ENCODE measurements at places on chromosomes 16 and 17. TPM values are rescaled to one million over a fixed set of nuclear protein-coding genes. Genes with fewer than 3 reads are reported as not detected.

RGS11 gene
- not detected for total RNA-seq

LPO gene
- not detected for total RNA-seq

DNA sequence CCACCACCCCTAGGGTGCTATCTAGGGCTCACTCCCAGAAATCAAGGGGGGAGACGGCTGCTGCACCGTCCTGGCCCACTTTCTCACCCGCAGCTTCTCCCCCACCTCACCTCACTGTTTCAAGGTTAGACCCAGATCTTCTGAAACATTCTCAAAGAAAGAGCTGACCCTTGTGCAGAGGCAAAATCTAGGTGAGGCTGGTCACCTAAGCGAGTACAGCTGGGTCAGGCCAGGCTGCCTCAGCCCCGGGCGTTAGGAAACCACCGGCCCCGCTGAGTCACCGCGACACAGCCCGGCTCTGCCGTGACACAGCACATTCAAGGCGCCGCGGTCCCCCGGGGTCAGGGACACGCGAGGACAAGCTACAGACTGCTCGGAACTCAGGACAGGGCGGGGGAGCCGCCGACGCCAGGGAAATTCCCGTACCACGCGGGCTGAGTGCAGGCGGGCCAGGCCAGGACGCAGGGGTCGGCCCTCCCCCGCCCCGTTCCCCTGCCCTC, 27.1 kb downstream of the GNPTG start:
- no peaks in the 10 kb centered on the region for H3K36me3 ChIP-seq
- peak overlapping the region; percentile 42 for H3K4me3 ChIP-seq
- H3K4me1 ChIP-seq, result peaks cover 18% of the 10 kb centered on the region
- peak overlapping the region; percentile 93 for H3K27ac ChIP-seq
- no peaks in the 10 kb centered on the region for H3K27me3 ChIP-seq

KREMEN2 gene
- total RNA-seq, result not detected

C17orf50 gene
- not detected for total RNA-seq

- DNase-seq, result no peak
- H3K4me3 ChIP-seq, result no peak overlapping the region
- no peaks in the 10 kb centered on the region for H3K36me3 ChIP-seq
- H3K27me3 ChIP-seq, result no peaks in the 10 kb centered on the region
- peaks cover 31% of the 10 kb centered on the region for H3K4me1 ChIP-seq
Measured at GRCh38 chr17:64158831-64159590, 29.1 kb upstream of the ERN1 start.

DNA sequence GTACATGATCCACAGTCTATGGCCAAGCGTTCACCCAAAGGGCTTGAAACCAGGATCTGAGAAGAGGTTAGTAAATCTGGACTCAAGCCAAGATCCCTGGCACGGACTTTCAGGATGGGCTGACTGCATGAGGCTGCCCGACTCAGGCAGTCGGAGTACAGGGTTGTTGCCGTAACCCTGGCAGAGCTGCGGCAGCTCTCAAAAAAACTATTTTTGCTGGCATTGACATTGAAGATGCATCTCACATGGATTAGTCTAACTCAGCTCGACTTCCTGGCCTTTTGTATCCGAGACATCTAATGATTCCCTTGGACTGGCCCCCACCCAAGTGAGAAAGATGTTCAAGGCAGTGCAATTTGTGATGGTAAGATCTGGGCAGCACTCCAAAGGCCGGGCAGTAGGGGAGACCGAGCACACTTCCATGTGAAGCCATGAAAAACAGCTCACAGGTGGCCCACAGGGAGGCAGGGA, 6.2 kb downstream of the SLC47A1 start:
- peaks cover 76% of the 10 kb centered on the region for H3K4me1 ChIP-seq
- peak overlapping the region; percentile 91 for H3K27ac ChIP-seq
- H3K4me3 ChIP-seq, result no peak overlapping the region
- H3K27me3 ChIP-seq, result no peaks in the 10 kb centered on the region

C16orf89 gene
- 0.25 TPM for total RNA-seq

- H3K4me1 ChIP-seq, result no peaks in the 10 kb centered on the region
- DNase-seq, result no peak
- H3K4me3 ChIP-seq, result no peak overlapping the region
- H3K27ac ChIP-seq, result no peak overlapping the region
- no peaks in the 10 kb centered on the region for H3K36me3 ChIP-seq
Measured at GRCh38 chr17:48499248-48499647, 31.6 kb downstream of the HOXB1 start.

KRTAP2-4 gene
- not detected for total RNA-seq

TMC6 gene
- total RNA-seq, result 61.9 TPM

KRT25 gene
- total RNA-seq, result not detected

GAS7 gene
- total RNA-seq, result 6.1 TPM

DNA sequence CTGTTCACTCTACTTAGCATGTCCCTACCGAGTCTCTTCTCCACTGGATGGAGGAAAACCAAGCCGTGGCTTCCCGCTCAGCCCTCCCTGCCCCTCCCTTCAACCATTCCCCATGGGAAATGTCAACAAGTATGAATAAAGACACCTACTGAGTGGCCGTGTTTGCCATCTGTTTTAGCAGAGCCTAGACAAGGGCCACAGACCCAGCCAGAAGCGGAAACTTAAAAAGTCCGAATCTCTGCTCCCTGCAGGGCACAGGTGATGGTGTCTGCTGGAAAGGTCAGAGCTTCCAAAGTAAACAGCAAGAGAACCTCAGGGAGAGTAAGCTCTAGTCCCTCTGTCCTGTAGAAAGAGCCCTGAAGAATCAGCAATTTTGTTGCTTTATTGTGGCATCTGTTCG, 2.8 kb upstream of the LPCAT2 start:
- DNase-seq, result no peak
- no peaks in the 10 kb centered on the region for H3K36me3 ChIP-seq
- peaks cover 19% of the 10 kb centered on the region for H3K4me1 ChIP-seq
- no peak overlapping the region for H3K4me3 ChIP-seq
- no peak overlapping the region for H3K27ac ChIP-seq
- H3K27me3 ChIP-seq, result no peaks in the 10 kb centered on the region

GRCh38 chr17:47945529-47946508, 4.4 kb downstream of the PNPO start:
- peak overlapping the region; percentile 59 for H3K27ac ChIP-seq
- DNase-seq, result no peak
- no peaks in the 10 kb centered on the region for H3K27me3 ChIP-seq
- H3K36me3 ChIP-seq, result peaks cover 3% of the 10 kb centered on the region

GRB7 gene
- total RNA-seq, result 3.0 TPM

NSRP1 gene
- 11.4 TPM for total RNA-seq

KCTD11 gene
- total RNA-seq, result 2.0 TPM

DNA sequence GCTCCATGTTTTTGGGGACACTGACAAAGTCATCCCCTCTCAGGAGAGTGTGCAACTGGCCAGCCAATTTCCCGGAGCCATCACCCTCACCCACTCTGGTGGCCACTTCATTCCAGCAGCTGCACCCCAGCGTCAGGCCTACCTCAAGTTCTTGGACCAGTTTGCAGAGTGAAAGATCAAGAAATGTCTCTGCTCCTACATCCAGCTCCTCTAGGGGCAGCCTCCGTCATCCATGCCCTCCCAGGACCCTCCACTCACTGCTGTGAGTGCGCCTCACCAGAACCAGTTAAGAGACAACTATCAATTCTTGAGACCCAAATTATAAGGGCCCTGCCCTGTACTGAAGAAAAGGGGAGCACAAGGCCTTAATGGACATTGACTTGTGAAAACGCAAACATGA, 1.1 kb downstream of the OVCA2 start:
- no peaks in the 10 kb centered on the region for H3K36me3 ChIP-seq
- peaks cover 5% of the 10 kb centered on the region for H3K4me1 ChIP-seq
- DNase-seq, result no peak
- H3K27me3 ChIP-seq, result no peaks in the 10 kb centered on the region
- no peak overlapping the region for H3K27ac ChIP-seq
- no peak overlapping the region for H3K4me3 ChIP-seq

GRCh38 chr16:20734782-20735181, 6.8 kb downstream of the THUMPD1 start:
- no peak overlapping the region for H3K27ac ChIP-seq
- peaks cover 33% of the 10 kb centered on the region for H3K36me3 ChIP-seq
- no peaks in the 10 kb centered on the region for H3K4me1 ChIP-seq
- H3K27me3 ChIP-seq, result no peaks in the 10 kb centered on the region

GRCh38 chr17:79795795-79796443, 958 bp downstream of the CBX8 start:
- H3K4me1 ChIP-seq, result peaks cover 14% of the 10 kb centered on the region
- H3K4me3 ChIP-seq, result peak overlapping the region; percentile 78
- no peak overlapping the region for H3K27ac ChIP-seq

DNA sequence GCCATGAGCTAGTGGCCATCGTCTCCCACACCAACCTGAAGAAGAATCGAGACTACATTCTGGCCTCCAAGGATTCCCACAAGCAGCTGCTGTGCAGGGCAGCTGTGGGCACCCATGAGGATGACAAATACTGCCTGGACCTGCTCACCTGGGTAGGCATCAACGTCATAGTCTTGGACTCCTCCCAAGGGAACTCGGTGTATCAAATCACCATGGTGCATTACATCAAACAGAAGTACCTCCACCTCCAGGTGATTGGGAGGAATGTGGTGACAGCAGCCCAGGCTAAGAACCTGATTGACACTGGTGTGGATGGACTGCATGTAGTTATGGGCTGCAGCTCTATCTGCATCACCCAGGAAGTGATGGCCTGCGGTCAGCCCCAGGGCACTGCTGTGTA, 70.2 kb downstream of the GRIN2A start:
- H3K36me3 ChIP-seq, result no peaks in the 10 kb centered on the region
- H3K4me3 ChIP-seq, result no peak overlapping the region
- H3K4me1 ChIP-seq, result no peaks in the 10 kb centered on the region
- no peak overlapping the region for H3K27ac ChIP-seq
- no peak for DNase-seq

GRCh38 chr17:19738073-19738449, 10.0 kb downstream of the ALDH3A1 start:
- no peaks in the 10 kb centered on the region for H3K36me3 ChIP-seq
- H3K27ac ChIP-seq, result no peak overlapping the region
- no peak overlapping the region for H3K4me3 ChIP-seq
- no peaks in the 10 kb centered on the region for H3K4me1 ChIP-seq

GRCh38 chr17:10088444-10088843, 110.0 kb downstream of the GAS7 start:
- no peak for DNase-seq
- H3K4me1 ChIP-seq, result peaks cover 3% of the 10 kb centered on the region
- H3K27me3 ChIP-seq, result no peaks in the 10 kb centered on the region
- H3K36me3 ChIP-seq, result no peaks in the 10 kb centered on the region
- no peak overlapping the region for H3K4me3 ChIP-seq

GRCh38 chr17:32142857-32143526, 690 bp downstream of the RHOT1 start:
- H3K4me1 ChIP-seq, result peaks cover 34% of the 10 kb centered on the region
- no peaks in the 10 kb centered on the region for H3K27me3 ChIP-seq
- no peaks in the 10 kb centered on the region for H3K36me3 ChIP-seq
- H3K27ac ChIP-seq, result peak overlapping the region; percentile 93

DNA sequence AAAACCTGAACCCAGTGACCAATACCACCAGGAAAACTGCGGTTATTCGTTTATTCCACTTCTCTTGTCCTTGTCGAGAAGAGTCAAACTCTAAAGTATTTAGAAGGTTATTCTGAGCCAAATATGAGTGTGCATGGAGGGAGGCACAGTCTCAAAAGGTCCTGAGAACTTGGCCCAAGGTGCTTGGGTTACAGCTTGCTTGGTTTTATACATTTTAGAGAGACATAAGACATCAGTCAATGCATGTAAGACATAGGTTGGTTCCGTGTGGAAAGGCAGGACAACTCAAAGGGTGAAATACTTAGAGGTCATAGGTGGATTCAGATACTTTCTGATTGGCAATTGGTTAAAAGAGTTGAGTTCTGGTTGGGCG, 681 bp upstream of the TRAP1 start:
- DNase-seq, result no peak
- peak overlapping the region; percentile 87 for H3K27ac ChIP-seq
- H3K27me3 ChIP-seq, result no peaks in the 10 kb centered on the region
- peaks cover 22% of the 10 kb centered on the region for H3K4me1 ChIP-seq
- peak overlapping the region; percentile 53 for H3K4me3 ChIP-seq

DNA sequence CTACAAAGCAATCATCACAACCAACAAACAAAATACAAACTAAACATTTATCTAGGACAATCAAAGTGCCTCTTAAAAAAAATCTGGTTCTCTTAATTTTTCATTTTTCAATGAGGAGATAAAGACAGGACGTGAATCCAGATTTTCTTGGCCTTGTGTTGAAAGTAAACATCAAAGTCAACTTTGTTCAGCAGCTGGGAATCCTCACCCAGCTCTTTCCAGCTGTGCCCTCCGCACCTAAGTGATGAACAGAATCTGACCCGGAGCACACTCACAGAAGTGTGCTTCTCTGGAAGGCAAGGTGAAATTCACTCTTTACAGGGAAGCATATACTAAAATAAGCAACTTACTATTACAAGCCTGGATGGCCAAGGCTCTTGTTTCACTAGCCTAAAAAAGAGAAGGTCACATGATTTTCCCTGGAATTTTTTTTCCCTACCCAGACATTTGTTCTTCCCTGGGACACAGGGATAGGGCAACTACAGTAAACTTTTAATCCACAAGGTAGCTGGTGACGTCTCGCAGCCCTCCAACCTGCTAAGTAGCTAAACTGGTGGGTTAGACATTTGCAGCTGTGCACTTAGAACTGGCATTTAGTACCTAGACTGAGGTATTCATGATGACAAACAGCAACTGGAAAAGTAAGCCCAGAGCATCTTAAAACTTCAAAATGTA, 3.2 kb downstream of the WIPI1 start:
- peaks cover 8% of the 10 kb centered on the region for H3K36me3 ChIP-seq
- no peaks in the 10 kb centered on the region for H3K27me3 ChIP-seq
- H3K4me3 ChIP-seq, result no peak overlapping the region
- no peak for DNase-seq
- peaks cover 22% of the 10 kb centered on the region for H3K4me1 ChIP-seq
- no peak overlapping the region for H3K27ac ChIP-seq

- no peak overlapping the region for H3K4me3 ChIP-seq
- H3K27ac ChIP-seq, result no peak overlapping the region
- H3K27me3 ChIP-seq, result no peaks in the 10 kb centered on the region
- no peaks in the 10 kb centered on the region for H3K36me3 ChIP-seq
- no peaks in the 10 kb centered on the region for H3K4me1 ChIP-seq
- DNase-seq, result no peak
Measured at GRCh38 chr16:19338335-19338734, 52.8 kb downstream of the CLEC19A start.

ZP2 gene
- total RNA-seq, result not detected

PPY gene
- total RNA-seq, result not detected

DNA sequence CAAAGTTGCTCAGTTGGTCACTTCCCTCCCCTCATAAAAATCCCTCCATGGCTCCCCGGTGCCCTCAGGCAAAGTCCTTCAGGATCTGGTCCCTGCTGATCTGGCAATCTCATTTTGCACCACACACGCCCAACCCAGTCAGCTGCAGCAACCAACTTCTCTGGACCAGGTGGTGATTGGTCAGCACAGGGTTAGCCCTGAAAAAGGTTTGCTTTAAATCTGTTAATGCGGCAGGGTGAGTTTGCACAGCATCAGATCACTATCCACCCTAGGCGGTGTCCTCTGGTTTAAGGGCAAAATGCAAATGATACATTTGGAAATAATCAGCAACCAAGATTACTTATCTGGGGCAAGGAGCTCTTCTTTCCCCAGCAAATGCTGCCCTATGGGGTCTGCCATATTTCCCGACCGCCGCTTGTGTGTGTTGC, 42.9 kb upstream of the TNRC6C start:
- no peak for DNase-seq
- peaks cover 10% of the 10 kb centered on the region for H3K27me3 ChIP-seq
- H3K27ac ChIP-seq, result no peak overlapping the region
- no peak overlapping the region for H3K4me3 ChIP-seq
- H3K4me1 ChIP-seq, result peaks cover 7% of the 10 kb centered on the region
